Stimulated activated CD8-positive, alpha-beta memory T cell treated with anti-CD3 and anti-CD28 coated beads, Interleukin-15, amount 100 ng/mL, for 1 hour (primary cell): ENCODE measurements at places on chromosomes 16 and 17.

- no peak for DNase-seq
Observed at GRCh38 chr16:31715915-31716314, 157.7 kb upstream of the ZNF267 start.

- no peak for DNase-seq
Observed at GRCh38 chr16:2212362-2213324, 2.0 kb upstream of the BRICD5 start.

DNA sequence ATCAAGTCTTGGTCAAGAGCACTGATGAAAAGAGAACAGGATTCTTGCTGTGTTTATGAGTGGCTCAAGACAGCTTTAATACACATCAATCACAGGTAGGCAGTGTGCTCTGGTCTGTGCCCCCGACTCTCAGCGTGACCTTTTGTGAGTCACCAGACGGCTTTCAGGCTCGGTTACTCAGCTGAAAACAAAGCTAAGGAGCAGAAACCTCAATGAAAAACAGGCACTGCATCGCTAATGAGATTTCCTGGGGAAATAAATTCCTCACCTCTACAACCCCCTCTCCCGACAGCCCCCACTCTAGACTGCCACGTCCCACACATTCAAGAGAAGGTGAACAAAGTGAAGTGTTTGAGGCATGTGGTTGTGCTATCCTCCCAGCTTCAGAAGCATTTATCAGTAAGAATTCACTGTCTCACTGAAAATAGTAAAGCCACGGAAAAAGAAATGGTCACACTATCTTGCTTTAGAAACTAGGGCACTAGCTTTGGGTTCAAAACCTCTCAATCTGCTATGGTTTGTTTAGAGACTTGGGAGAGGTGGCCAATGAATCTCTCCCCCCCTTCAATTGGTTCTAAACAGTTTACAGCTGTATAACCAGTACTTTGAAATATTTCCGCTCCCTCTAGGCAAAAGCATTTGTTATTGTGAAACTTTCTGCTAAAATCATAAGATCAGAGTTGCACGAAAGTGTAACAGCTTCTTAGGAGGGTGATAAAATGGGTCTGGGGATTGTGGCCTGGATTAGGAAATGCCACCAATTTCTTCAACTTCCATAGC is 199.5 kb upstream of the PMFBP1 start:
- no peak for DNase-seq

DNA sequence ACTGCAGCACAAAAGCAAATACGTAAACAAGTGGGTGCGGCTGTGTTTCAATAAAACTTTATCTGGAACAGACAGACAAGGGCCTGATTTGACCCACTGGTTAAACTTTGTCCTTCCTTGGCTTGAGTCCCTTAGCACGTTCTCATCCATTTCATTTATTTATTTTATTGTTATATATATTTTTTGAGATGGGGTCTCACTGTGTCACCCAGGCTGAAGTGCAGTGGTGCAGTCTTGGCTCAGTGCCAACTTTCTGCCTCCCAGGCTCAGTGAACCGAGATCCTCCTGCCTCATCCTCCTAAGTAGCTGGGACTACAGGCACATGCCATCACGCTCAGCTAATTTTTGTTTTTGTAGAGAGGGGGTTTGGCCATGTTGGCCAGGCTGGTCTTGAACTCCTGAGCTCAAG is 64.3 kb downstream of the MYH11 start:
- no peak for DNase-seq

DNA sequence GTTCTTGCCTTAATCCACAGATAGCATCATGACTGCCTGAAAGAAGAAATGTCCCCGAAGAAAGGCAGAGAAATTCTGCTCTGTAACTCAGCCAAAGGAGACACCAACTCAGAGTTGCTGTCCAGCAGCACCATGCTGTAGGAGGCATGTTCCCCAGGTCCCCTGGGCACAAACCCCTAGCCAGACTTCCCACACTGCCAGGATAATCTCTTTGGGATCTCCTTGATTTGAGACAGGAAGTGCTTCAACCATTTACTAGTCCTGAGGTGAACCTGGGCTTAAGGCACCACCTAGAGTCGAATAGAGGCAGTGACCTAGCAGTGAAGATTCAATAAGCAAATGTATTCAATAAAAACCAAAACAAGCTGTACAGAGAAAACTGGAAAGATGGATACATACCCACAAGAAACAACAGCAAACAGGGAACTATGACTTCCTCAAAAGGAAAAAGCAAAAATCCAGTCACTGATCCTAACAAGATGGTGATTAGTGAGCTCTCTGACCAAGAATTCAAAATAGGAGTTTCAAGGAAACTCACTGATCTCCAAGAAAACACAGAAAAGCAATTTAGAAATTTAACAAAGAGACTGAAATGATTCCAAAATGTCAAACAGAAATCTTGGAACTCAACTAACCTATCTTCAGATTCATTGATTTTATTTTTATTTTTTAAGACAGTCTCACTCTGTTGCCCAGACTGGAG is 5.7 kb downstream of the OR4D2 start:
- peak; percentile 14 for DNase-seq

- DNase-seq, result no peak
Observed at GRCh38 chr17:47210105-47210504, 957 bp downstream of the MYL4 start.

DNA sequence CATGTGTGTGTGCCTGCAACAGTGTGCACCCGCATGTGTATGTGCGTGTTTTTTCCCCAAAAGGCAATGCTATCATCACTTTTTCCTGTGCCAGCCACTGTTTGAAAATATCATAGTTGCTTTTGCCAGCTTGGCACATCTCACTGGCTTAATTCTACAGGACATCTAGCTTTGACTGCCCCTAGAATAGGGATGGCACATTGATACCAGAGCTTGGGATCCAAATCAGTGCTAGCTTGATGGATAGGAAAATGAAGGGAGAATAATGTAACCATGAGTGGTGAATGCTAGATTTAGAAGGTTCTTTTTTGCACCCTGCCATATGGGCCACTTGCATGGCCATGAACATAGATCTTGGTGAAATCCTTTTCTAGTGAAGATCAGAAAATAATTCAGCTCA is 72.7 kb downstream of the HS3ST4 start:
- no peak for DNase-seq

DNA sequence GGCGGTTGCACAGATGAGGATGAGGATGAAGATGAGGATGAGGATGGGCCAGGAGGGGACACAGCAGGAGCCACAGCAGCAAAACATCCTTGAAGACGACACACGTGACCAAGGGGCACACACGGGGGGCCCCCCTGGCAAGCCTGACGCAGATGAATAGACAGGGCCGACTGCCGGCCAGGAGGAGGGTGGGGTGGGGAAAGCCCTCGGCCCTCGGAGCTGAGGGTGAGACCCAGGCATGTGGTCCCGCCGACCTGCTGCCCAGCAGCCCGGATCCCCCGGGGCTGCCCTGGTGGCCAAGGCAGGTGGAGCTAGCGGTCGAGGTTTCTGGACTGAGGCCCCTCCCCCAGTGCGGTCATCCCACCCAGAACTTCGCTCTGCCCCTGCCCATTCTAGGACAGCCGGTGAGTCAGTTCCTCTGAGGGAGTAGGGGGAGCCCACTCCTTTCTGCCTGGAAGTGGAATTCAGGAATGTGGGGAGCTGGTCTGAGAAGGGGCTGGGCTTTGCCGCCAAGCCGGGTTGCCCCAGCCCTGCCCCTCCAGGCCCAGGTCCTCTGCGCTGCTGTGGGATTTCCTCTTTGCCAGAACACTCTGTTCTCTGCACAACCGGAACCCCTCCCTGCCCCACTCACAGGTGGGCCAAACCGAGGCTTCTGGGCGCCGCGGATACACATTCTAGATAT is 9.9 kb downstream of the CYGB start:
- DNase-seq, result peak; percentile 20

GRCh38 chr17:68840073-68840472 is 115.1 kb downstream of the ABCA8 start:
- no peak for DNase-seq

GRCh38 chr17:66508896-66509844 is 206.8 kb downstream of the PRKCA start:
- DNase-seq, result no peak

GRCh38 chr17:60388742-60389141 is 3.2 kb downstream of the USP32 start:
- DNase-seq, result no peak

GRCh38 chr16:20768121-20768520 is 4.3 kb downstream of the ACSM3 start:
- DNase-seq, result no peak

DNA sequence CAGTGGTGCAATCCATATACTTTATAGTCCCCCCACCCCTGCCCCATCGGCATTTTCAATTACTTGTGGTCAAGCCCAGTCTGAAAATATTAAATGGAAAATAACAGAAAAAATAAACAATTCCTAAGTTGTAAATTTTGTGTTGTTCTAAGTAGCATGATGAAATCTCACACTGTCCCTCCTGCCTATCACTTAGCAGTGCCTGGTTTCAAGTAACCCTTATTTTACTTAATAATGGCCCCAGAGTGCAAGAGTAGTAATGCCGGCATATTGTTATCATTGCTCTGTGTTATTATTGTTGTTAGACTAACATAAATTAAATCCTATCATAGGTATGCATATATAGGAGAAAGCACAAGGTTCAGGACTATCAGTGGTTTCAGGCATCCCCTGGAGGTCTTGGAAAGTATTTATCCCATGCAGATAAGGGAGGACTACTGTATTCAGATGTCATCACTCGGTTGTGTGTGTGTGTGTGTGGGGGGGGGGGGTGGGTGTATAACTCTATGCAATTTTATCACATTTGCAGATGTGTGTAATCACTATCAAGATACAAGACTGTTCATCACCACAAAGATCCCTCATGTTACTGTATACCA is 9.3 kb downstream of the UBE2G1 start:
- DNase-seq, result no peak

- DNase-seq, result no peak
Observed at GRCh38 chr16:70784692-70785555, 16.0 kb downstream of the VAC14 start.

- no peak for DNase-seq
Observed at GRCh38 chr16:1082266-1082951, 9.9 kb downstream of the SSTR5 start.

DNA sequence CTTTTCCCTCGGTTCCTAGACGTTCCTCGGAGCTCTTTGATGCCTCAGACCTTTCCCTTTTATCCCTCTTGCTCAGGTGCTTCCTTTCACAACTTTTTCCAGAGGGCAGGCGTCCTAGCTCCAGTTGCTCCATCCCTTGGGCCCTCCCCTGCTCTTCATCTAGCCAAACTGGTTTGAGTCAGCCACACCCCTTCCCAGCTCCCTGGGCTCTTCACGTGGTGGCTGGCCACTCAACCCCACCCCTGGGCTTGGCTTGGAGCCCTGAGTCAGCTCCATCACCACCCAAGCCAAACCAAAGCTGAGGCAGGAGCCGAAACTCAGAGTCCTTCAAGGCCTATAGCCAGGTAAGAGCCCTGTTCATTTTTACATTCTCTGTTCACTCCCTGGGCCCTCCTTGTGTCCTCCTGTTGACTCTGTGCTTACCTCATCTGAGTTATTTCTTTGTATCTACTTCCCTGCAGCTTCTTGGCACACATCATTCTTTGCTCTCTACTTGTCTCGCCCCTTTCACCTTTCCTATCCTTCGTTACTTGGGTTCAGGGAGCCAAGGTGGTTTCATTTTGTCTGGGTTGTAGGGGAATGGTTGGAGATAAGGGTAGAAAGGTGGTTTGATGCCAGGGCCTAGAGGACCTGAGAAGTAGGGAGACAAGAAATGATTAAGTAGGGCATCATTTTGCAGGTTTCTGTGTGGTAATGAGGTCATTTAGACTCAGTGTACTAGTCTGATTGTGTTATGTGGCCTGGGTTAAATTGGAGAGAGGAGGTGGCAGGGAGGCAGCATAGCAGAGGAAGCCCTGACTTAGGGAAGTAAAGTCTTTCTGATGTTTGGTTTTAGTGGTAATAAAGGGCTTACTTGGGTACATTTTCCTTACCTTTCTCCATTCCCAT is 7.6 kb upstream of the PHKG2 start:
- no peak for DNase-seq

- DNase-seq, result no peak
Observed at GRCh38 chr17:11589716-11590115, 8.6 kb upstream of the DNAH9 start.

GRCh38 chr17:48241770-48242497 is 134.4 kb downstream of the SNX11 start:
- no peak for DNase-seq

DNA sequence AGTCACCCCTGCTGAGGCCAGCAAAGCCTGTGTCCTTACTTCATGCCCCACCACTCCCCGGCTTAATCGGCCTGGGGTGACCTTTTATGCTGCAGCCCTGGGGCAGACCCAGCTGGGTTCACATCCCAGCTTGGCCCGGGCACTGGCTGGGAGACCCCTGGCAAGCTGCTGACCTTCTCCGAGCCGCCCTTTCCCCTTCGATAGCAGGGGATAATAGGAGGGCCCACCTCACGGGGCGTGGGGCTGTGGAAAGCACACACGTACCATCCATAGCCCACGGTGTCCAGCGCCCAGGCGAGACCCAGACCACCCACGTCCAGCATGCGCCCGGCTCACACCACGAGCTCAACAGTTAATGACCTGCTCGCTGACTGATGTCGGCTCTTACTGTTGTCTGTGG is 26.8 kb downstream of the TBC1D16 start:
- no peak for DNase-seq

- no peak for DNase-seq
Observed at GRCh38 chr17:82003411-82004381, 19.0 kb downstream of the CENPX start.

- DNase-seq, result no peak
Observed at GRCh38 chr16:55101026-55101425, 170.4 kb downstream of the IRX5 start.

- DNase-seq, result no peak
Observed at GRCh38 chr17:76014925-76015261, 12.2 kb downstream of the EVPL start.

- no peak for DNase-seq
Observed at GRCh38 chr16:89402962-89403361, 87.4 kb downstream of the ANKRD11 start.

DNA sequence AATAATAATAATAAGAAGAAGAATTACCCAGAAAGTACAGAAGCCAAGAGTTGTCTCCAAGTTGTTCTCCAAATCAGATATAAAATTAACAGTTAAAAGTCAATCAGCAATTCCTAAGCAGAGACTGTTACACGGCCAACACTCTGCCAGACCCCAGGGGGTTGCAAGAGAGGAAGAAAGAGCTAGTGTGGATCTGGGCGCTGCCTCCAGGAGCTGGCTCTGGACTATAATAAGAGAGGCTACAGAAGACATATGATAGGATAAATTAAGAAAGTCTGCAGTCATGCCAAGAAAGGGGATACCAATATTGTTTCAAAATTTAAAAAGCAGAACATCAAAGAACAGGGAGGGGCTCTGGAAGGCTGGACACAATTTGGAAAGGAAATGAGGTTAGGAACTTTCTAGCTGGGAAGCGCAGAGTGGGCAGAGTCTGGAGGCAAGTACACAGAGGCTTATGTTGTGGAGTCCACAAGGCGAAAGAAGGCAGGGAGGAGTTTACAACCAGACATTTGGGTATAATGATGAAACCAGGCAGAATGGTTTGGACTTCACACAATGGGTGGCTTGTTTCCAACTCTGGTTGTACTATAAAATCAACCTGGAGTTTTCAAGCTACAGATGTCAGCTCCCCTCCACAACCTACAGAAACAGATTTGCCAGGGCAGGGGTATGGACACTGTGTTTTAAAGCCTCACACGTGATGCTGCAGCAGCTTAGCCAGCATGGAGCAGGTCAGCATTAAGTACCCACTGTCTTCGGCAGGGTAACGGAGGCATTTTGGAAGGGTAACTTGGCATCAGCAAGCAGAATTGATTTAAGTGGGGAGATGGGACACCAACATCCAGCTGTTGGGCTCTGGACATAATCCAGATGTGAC is 49.4 kb downstream of the SLC39A11 start:
- no peak for DNase-seq
